ENCODE measurements at places on chromosomes 1 and 21.

DNA sequence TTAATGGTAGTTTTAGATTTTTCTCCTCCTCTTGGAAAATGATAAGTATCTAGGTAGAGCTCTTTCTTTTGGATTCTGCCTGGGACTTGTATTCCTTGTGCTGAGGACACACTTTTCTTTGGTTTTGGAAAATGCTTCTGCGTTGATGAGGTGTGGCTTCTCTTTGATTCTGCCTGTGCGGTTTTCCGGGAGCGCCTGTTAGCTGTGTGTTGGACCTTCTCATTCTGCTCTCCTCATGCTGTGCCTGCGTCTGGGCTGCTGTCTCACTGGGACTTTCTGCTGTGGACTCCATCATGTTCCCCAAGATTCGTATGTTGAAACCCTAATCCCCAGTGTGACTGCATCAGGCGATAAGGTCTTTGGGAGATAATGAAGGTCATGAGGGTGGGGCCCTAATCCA, 21.0 kb downstream of the C1orf174 start:
- DNase-seq, result no peak

DNA sequence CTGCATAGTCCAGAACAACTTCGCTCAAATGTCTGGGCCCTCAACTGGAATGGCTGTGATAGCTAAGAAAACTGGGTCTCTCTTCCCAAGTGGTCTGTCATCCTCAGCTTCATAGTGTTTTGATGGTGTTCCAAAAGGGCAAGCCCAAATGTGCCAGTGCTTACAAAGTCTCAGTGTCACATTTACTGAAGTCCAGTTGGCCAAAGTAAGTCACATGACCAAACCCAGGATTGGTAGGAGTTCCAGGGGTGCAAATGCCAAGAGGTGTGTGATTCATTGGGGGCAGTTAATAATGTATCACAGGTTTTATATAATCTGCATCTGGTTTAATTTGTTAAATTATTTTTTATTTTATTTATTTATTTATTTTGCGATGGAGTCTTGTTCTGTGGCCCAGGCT, 24.9 kb downstream of the SMG7 start:
- no peak for DNase-seq

GRCh38 chr1:78047106-78047505, 1.3 kb downstream of the GIPC2 start:
- no peak for DNase-seq

DNA sequence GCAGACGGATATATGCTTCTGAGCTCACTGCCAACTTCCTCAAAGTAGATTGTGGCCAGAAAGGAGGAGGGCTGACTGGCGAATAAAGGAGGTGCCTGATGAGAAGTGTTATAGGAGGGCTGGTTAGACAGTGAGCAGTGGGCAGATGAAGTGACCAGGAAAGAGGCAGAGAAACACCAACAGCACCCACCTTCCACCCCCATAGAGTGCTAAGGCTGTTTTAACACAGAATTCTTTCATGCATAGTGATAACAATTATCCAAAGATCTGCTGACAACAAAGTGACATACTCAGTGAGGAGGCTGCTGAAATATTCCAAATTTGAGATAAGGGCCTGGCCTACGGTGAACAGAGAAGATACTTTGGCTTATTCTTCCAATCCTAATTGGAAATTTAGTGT, 21.2 kb upstream of the MTR start:
- no peak for DNase-seq

- DNase-seq, result no peak
These were observed 16.4 kb downstream of the REG4 start for GRCh38 chr1:119794876-119795240.

DNA sequence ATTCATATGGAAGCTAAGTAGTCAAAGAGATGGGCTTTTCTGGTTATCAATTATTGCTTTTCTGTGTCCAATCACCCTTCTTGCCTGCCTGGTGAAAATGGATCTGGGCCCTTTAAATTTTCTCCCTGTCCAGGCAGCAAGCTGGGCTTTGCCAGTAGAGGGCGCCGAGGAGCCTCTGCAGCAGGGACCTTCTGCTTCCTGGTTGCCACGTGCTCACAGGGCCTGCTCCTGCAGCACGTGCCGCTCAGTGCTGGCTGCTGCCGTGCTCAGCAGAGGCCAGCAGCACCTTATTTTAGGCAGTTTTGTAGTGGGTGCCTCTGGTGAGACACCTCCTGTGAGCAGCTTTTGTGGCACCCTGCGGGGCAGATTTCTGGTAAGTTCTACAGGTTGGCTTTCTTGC, 4.0 kb downstream of the ACTL8 start:
- DNase-seq, result peak; percentile 6

- no peak for DNase-seq
These were observed 41.8 kb upstream of the PIGC start for GRCh38 chr1:172485626-172486025.

- no peak for DNase-seq
These were observed 1.0 kb upstream of the NIBAN1 start for GRCh38 chr1:184975208-184975870.

DNA sequence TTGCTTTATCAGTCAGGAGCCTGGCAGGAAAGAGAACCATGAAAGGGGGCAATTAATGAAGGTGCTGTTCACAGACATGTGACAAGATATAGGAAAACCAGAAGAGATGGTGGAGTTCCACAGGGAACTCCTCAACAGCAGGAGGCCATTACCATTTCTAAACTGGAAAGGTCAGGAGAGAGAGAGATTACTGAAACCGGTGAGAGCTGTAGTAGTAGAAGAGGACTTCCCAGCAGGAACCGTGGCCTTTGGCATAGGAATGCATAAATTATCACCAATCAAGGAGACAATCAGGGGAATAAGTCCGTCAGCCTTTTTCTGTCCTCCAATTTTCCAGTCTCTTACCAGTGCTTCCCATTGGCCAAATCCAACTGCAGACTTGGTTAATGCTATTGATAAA, 23.0 kb upstream of the ABCD3 start:
- no peak for DNase-seq

DNA sequence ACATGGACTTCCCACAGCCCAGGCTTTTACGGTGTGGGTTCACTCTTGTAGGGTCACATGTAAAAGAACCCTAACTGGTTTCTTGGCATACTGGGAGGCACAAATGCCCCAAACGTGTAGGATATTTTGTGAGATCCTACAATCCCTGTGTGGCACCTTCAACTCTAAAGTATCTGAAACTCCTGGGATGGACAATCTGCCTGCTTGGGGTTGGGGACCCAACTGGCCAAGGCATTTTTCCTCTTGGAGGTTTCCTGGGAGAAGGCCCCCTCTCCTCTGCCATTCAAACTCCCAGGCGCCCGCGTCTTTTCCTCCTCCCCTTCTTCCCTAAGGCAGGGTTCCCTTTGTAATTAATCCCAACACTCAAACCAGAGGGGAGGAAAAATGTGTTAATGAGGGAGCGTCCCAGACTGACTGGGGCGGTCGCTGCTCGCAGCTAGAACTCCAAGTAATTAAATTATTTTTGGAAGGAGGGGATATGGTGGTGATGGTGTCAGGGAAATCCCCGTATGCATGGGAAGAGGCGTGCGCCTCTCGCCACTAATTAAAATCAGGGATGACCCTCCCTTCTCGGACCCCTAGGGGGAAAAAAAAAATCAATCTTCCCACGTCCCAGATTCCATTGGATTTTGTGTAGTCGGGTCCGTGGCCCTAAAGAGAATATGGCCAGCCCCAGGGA, 681 bp upstream of the VANGL2 start:
- no peak for DNase-seq

DNA sequence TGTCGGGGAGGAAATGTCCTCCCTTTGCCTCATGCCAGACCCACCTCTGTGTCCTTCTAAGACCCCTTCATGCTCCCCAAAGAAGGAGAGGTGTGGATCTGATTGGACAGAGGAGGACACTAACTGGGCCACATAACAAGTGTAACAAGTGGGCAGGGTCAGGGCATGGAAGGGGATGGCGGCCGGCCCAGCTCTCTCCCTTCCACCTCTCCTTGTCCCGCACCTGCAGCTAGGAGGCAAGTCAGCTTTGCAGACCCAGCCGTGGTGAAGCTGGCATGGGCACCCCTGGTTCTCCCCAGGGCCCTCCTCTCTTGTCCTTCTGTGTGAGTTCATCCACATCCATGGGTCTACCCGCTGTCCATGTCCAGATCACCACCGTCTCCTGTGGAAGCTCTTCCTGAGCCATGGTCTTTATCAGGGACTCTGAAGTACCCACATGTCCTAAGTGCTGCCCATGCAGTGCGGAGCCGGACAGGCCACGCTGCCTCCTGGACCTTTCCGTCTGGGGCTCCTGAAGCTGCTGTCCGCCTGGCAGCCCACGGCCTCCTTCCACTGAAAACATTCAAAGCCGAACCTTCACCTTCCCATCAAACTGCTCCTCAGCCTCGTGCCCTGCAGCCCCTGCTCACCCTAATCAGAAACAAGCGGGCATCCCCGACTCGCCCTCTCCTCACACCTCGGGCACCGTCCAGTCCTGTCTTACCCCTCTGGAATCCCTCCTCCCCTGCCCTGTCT, 460.5 kb downstream of the PTPRU start:
- no peak for DNase-seq

DNA sequence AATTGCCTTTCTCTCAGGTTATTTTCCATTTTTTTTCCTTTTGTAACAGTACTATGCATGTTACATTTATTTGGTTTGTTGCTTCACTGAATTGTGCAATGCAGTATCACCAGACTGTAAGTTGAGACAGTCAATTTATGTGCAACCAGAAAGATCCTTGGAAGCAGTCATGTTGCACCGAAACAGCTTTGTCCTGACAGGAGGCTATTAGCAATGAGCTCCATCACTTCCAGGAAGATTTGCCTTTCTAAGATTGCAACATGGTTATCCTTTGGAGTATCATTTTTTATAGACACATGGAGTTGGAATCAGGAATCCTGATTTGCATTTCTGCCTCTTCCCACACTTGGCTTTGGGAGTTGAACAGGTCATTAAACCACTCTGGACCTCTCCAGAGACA, 84.5 kb upstream of the ST6GALNAC5 start:
- DNase-seq, result no peak

- no peak for DNase-seq
These were observed 23.7 kb upstream of the GREM2 start for GRCh38 chr1:240635466-240636256.

GRCh38 chr1:217431395-217431794, 199.5 kb downstream of the GPATCH2 start:
- no peak for DNase-seq

DNA sequence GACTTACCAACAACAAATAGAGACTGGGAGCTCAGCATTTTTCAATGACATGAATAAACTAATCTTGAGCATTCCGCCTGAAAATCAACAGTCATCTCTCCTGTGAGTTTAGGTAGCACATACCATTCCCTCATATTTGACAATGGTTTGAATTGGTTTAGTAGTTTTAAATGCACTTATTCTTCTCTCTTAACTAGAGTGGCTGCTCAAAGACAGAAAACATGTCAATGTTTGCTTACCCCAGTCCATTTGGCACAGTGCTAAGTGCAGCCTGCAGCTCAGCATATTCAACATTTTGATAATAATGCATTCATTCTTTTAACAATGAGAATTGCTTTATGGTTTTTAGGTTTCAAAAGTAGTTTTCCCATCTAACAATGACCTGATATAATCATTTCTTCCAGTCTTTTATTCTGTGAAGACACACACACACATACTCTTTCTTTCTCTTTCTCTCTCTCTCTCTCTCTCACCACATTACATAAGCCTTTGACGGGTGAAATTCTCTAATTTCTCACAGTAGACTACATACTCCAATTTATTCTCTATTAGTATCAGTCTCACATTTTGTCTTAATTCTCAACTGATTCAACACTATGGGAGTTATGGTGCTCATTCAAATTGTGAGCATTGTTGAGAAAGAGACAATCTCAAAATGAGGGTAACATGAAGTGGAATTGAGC, 432.3 kb downstream of the LRRIQ3 start:
- DNase-seq, result no peak

DNA sequence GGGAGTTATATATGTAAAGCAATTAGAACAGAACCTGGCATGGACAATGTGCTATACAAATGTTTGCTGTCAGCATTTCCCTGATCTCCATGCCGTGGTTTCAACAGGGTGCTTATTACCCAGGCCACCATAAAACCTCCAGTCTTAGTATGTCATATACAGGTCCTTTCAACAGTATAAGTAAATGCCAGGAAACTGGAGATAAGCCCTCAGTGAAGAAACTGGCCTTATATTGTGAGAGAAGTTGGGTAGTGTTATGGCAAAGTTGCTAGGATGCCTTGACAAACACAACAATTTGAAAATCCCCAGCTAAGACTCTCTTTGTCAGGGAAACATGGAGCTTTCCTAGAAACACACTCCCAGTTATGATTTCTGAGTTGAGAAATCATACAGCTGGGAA, 850.2 kb upstream of the ADAMTS5 start:
- DNase-seq, result no peak

- no peak for DNase-seq
These were observed 2.3 kb downstream of the EGLN1 start for GRCh38 chr1:231419738-231420298.

GRCh38 chr1:213669964-213670691, 317.6 kb upstream of the PROX1 start:
- no peak for DNase-seq

- no peak for DNase-seq
These were observed 5.0 kb downstream of the GUCA2B start for GRCh38 chr1:42158189-42158588.

GRCh38 chr1:119143706-119144105, 3.3 kb upstream of the WARS2 start:
- no peak for DNase-seq

DNA sequence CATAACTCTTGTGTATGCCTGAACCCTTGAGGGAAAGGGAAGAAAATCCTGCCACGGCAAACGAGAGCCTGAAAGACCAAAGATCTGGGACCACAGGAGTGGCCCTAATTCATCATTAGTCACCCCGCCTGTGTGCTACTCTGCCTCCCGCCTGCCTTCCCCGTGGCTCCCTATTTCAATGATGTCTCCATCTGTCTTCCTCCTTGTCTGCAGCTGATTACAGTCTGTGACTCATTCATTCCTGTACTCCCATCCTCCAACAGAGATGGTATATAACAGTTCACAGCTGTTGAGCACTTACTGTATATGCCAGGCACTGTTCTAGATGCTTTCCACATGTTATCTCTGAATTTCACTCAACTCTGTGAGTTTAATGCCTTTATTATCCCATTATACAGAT, 96.6 kb downstream of the SEC16B start:
- DNase-seq, result no peak

- DNase-seq, result no peak
These were observed 1.0 kb upstream of the WDR4 start for GRCh38 chr21:42880352-42880751.

DNA sequence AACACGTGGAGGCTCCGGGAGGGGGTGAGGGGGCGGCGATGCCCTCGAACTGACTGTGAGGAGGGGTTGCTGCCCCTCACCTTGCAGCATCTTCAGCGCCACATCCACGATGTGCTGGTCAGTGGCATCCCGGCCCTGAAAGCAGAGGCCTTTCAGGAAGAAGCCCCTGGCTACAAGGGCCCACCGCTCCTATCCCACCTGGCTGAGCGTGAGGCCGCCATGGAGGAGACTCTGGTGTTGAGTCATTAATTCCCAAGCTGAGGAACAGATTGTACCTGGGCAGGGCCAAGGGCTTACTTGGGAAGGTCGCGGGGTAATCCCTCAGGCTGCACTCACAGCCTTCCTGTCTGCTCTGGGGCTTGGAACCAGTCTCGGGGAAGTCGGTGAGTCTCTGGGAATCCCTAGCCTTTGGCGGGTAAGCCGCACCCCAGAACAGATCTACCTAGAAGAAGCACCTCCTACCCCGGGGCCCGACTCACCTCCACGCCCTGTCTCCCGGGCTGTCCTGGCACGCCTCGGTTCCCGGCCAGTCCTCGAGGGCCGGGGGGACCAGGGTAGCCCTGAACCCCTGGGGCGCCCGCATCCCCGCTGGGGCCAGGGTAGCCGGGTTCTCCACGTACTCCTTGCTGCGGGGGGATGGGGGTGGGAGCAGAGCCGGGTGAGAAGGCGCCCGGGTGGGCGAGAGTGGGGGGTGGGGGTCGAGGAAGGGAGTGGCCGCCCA, 13.9 kb downstream of the COL9A2 start:
- no peak for DNase-seq
